ENCODE measurements at places on chromosomes 5 and 9.

- no peak for DNase-seq
Observed at GRCh38 chr9:91433180-91433579, 9.5 kb upstream of the NFIL3 start.

DNA sequence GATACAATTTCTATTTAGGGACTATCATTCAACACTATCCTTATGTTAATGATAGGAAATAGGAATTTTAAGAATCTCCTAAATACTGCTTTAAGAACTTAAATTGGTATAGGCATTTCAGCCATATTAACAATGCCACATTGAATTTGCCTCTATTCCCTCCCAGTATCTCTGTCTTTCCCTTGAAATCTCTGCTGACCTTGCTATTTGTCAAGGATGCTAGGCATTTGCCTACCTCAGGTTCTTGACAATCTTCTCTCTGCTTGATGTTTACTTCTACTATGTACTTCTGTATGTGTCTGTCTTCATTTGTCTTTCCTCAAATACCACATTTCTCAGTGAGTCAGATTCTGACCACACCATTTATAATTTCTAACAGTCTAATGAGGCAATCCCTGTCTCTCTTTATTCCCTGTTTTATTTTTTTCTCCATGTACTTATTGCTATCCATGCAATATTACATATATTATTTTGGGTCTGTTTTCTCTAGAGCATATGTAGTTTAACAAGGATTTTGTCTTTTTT is 1461.4 kb upstream of the CDH9 start:
- no peak for DNase-seq

- DNase-seq, result no peak
Observed at GRCh38 chr5:80796846-80797245, 142.1 kb upstream of the DHFR start.

- DNase-seq, result no peak
Observed at GRCh38 chr9:81431641-81432040, 257.7 kb downstream of the TLE1 start.

GRCh38 chr5:132426525-132427138 is 57.1 kb downstream of the SLC22A5 start:
- peak; percentile 71 for DNase-seq

GRCh38 chr5:158744226-158744625 is 355.5 kb downstream of the EBF1 start:
- no peak for DNase-seq

- no peak for DNase-seq
Observed at GRCh38 chr5:159490507-159490906, 160.2 kb upstream of the IL12B start.

GRCh38 chr9:133429641-133430161 is 7.5 kb downstream of the ADAMTS13 start:
- DNase-seq, result no peak

GRCh38 chr5:142507531-142508372 is 178.1 kb downstream of the FGF1 start:
- no peak for DNase-seq

DNA sequence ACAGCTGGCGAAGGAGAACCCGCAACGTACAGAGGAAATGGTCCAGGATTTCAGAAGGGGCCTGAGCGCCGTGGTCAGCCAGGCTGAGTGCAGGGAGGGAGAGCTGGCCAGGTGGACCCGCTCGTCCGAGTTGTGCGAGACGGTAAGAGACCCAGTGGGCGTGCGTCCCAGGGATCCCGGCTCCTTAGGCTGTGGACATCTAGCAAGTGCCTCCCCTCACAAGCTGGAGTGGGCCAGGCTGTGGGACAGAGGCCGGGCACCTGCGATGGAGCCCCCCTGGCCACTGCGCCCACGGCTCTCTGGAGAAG is 29.5 kb upstream of the LRRC14B start:
- DNase-seq, result no peak

GRCh38 chr5:58462623-58463230 is 2.8 kb upstream of the PLK2 start:
- DNase-seq, result no peak

DNA sequence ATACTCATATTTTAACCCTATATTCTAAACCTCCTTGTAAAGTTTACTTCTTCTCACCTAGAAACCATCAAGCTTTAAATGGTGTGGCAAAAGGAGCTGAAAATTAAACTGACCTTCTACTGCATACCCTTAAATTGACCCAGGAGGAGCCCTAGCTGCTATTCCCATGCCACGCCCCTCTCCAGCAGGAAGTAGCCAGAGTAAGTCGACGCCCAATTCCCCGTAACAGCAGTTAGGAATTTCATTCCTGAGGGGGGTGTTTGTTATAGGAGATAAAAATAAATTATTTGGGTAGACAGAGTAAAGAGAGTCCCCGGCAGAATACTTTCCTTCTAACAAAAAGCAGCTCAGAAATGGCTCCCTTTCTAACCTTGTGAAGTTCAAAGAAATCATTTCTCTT is 111.8 kb upstream of the FAM174A start:
- DNase-seq, result no peak

DNA sequence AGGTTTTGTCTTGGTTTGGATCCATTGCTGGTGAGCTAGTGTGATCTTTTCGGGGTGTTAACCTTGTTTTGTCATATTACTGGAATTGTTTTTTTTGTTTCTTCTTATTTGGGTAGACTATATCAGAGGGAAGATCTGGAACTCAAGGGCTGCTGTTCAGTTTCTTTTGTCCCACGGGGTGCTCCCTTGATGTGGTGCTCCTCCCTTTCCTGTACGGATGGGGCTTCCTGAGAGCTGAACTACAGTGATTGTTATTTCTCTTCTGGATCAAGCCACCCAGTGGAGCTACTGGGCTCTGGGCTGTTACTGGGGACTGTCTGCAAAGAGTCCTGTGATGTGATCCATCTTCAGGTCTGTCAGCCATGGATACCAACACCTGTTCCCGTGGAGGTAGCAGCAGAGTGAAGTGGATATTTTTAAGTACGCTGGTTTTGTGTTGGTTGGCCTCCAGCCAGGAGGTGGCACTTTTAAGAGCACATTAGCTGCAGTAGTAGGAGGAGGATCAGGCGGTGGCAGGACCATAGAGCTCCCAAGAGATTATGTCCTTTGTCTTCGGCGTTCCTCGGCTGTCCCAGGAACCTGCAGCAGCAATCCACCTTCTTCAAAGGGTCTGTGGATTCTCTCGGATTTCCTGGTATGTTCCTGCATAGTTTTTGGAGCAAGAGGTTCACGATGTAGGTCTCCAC is 27.2 kb downstream of the SCAMP1 start:
- no peak for DNase-seq

DNA sequence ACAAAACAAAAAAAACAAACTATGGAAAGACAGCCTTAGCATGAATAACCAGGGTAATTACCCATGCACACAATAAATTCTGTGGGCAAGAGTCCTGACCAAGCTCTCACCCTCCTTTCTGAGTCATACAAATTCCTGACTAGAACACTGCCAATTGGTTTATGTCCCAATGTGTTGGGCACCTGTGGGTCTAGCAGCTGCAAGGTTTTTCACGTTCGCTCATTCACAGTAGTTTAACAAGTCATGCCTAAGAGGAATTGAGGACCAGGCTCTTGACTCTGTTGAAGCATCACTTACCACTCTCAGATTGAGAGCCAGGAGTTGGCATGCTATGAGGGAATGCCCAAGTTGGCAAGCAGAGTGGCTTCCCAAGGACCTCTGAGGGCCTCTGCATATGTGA is 205.5 kb upstream of the SLC24A2 start:
- DNase-seq, result no peak

- DNase-seq, result no peak
Observed at GRCh38 chr9:33017283-33018041, 7.6 kb upstream of the DNAJA1 start.

DNA sequence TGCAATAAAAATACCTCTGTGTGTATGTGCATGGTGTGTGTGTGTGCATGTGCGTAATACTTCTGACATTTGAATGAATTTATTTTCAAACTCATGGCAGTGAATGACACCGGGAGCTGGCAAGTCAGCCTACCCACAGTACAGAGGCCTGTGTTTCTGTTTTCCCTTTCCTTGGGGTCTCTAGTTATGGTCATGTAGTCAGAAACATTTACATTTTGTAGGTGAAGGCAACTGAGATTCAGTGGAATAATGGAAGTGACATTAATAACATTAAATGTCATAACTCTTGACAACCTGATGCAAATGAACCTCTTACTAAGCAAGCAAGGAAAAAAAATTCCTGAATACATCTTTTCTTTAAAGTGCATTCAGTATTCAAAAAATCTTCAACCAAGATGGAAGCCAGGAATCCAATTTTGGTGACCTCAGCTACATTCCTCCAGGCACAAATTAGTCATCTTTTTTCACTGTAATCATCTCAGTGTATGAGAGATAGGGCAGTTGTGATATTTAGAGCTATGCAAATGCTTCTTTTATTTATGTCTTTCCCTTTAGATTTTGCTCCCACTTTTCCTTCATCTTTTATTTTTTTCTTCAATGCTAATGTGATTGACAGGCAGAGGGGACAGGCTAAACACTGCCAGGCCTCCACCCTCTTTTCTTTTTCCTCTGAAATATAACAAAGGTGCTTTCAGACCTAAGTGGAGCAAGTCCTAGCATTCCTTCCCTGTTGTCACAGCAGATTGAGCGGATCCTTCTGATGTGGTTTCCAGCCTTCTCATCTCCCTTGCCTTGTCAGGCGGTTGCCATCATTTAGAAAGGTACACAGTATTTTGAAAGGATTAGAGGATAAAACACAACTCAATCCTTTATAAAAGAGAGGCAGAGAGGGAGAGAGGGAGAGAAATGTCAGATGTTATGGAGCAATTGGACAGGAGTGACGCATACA is 569.8 kb upstream of the ADAMTS16 start:
- no peak for DNase-seq

DNA sequence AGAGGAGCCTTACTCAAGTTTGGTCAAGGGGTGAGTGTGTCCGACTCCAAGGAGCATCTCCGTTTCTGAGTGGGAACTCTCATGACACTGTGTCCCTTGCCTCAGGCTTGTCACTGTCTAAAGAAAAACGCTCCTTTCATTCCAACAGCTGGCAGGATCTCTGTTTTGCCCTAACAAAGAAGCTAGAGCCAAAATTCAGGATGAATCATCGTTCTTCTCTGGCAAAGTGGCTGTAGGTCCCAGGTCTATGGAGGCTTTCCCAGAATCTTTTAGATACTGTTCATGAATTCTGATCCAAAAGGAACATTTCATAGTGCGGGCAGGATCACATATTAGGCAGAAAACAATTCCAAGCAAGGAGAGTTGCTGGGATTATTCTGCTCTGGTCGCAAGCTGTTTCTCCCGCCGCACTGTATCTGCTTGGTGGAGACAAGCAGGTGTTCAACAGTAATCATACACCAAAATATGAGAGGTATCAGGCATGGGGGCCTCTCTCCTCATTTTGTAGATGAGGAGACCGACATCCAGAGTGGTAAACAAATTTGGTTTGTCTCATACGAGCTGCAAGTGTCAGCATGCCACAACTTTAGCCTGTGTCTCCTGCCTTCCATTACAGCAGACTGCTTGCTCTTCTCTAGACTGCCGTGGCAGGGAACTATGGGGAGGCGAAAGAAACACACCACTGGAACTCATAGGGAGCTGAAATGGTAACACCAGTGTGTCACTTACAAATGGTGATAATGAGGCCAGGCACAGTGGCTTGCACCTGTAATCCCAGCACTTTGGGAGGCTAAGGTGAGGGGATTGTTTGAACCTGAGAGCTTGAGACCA is 72.6 kb downstream of the ENTREP1 start:
- no peak for DNase-seq

GRCh38 chr9:98081477-98082219 is 25.1 kb downstream of the NANS start:
- DNase-seq, result no peak

GRCh38 chr9:37198039-37198729 is 77.8 kb downstream of the ZCCHC7 start:
- DNase-seq, result no peak

Measured in uterus (tissue), 4 donors.